GM20000 (cell line): ENCODE measurements at places on chromosomes 4 and X.

DNA sequence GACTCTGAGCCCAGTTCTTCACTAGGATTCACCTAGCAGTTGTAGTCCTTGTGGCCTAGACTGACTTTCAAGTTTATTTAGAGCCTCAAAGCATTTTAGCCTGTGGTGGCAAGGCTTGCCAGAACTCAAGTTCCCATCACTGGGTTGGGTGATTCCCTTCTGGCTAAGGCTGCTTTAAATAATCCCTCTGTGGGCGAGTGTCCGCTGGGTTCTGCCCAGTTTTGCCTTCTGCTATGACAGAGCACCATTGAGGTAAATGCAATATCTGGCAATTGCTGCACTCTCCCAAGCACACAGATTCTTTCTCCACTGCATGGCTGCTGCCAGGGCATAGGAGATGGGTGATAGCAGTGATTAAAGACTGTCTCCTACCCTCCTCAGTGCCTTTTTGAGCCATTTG is 90.8 kb upstream of the RLIM start:
- DNase-seq, result no peak

- DNase-seq, result no peak
Measured at GRCh38 chr4:104630272-104630671, 135.6 kb upstream of the CXXC4 start.

GRCh38 chrX:7950865-7951264 is 23.7 kb upstream of the PNPLA4 start:
- DNase-seq, result peak; percentile 8

DNA sequence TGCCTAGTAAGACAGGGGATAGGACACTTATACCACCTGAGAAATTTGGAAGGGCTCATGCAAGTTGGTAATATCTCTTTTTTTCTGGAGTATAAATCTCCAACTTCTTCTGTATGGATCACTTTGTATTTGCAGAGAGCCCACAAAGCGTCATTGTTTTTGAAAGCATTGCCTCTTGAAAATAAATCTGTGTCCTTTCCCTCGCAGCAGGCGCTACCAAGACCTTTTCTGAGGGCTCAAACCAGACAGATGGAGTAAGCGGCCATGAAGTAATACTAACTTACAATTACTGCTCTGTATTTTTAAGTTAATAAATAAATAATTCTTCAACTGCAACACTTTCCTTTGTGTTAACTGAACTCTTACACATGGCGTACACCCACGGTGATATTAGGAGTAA is 56.0 kb upstream of the FBXW7 start:
- DNase-seq, result no peak

DNA sequence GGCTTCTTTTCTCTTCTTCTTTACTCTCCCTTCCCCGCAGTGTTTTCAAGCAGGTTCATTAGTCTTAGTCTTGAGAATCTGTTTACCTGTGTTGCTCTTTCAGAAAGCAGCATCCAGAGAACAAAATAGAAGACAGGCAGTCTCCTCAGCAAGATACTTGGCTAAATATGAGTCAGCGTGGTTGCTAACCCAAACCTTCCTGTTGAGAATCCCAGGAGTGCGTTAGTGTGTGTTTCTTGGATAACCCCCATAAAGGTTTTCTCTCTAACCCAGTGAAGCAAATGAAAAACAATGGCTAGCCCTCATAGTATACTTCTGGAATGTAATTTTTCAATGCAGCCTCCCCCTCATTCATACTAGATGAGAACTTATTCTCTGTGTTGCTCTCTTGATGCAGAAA is 41.1 kb downstream of the BMPR1B start:
- no peak for DNase-seq

GRCh38 chrX:150408561-150408960 is 45.4 kb downstream of the MAMLD1 start:
- DNase-seq, result no peak

DNA sequence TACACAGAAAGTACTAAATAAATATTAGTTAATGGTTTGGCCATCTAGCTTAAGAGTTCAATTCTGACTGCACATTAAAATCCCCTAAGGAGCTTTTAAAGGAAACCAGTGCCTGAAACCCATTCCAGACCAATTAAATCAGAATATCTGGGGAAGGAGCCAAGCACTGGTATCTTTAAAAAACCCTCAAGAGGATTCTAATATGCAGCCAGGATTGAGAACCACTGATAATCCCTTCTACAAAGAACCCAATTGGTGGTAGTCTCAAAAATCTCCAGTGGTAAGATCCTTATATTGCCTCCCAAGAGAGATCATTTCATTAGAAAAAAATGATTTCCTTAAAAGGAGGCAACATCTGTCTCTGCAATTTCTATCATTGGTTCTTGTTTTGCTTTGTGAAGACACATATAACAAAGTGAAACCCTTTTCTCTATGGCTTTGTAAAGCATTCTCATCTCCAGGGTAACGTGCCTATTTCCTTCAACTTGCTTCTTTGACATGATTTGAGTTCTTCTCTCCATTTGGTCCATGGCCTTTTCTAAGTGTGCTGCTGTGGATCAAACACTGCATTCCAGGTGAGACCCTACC is 3.5 kb downstream of the GPR34 start:
- DNase-seq, result no peak

GRCh38 chr4:154230723-154231122 is 260.9 kb downstream of the DCHS2 start:
- no peak for DNase-seq

- DNase-seq, result no peak
Measured at GRCh38 chrX:21725496-21725895, 32.4 kb downstream of the SMPX start.

DNA sequence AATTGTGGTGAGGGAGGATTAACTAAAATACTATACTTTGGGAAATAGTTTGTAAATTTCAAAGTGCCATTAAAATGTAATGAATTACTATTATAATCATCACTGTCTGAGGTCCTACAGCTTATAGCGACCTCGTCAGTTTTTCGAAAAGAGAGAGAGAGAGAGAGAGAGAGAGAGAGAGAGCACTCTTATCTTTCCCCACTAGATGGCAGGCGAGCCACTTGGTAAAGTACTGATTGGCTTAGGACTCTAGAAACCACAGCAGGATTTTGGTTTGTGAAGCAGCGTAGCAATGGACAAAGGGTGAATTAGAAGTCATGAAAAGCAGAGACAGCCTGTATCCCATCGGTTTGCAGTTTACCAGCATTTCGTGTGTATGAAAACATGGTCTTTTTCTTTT is 52.5 kb downstream of the LINC00632 start:
- no peak for DNase-seq

- DNase-seq, result no peak
Measured at GRCh38 chrX:115324194-115324593, 34.7 kb downstream of the LUZP4 start.

GRCh38 chr4:173752610-173753230 is 222.7 kb upstream of the HAND2 start:
- DNase-seq, result peak; percentile 10

DNA sequence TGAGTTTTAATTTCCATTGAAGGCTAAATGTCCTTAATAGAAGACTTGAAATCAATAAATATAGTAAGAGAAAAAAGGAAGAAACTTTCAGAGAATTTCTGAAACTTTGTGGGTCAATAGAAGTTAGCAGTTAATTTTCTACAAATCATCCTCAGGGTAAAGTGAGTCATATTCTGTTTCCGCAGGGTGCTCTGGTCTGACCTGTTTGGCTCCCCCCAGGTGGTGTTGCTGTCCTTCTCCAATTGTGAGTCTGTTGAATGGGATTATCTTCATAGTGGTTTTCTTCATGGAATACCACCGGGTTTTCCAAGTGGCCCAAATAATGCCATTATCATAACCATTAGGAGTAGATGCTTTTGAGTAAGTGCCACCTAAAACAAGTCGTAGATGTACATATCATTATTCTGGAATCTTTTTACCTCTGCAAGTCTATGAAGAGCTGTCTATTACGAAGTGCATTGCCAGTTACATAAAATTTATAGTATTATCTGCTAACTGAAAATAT is 7.7 kb downstream of the FGG start:
- DNase-seq, result no peak

GRCh38 chr4:15799701-15800100 is 21.6 kb downstream of the CD38 start:
- DNase-seq, result no peak

DNA sequence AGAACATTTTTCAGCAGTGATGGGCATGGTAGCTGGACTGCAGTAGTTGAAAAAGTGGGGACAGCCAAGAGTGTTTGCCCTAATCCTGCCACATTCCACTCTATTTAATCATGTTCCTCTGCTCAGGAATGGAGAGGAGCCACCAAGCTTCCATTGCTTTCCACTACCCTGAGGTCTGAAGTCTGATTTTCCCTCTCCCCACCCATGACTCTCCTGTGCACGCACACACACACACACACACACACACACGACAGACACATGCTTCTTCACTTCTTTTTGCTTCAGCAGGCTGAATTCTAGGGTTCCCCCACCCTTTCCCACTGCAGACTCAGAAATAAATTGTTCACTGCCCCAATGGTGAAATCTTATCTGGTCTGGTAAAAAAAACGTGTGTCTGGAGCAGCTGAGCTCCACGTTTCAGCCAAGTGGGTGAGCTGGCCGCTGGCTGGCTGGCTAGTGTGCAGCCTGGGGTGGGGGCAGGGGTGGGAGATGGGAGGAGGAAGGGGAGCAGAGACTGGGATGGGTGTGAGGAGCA is 142.7 kb upstream of the NALF2 start:
- DNase-seq, result no peak

DNA sequence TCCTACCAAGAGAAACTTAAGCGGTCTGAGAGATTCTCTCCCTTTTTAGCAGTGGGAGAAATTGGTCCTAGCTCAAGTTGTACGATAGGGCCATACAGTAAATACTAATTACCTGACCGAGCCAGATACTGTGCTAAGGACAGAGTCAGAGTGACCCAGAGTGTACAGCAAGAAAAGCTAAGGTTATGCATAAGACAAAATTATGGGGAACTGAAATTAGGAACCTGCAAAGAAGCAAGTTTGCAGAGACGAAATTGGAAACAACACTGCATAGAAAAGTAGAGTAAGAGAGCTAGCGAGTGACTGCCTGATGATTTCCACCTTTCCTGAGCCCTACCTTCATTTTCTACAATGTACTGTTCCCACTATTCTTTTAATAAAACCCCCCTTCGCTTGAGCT is 278.1 kb downstream of the NKX6-1 start:
- DNase-seq, result no peak

- DNase-seq, result no peak
Measured at GRCh38 chr4:67035986-67036385, 509.3 kb downstream of the CENPC start.

DNA sequence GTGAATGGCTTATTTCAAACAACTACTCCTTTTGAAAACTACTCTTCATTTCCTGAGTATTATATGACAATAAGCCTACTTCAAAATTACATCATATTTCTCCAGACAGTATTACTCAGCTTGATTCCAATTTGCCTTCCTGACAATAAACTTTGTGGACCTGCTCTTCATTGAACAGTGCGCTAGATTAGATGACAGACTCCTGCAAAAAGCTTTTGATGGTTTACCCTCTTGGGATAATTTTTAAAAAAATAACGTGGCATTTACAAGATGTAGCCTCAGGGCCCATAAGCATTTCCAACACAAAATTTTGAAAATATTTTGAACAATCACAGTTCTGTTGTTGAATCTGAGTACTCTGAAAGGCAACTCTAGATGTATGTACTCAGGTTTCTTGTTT is 25.9 kb downstream of the MGAT4D start:
- no peak for DNase-seq

DNA sequence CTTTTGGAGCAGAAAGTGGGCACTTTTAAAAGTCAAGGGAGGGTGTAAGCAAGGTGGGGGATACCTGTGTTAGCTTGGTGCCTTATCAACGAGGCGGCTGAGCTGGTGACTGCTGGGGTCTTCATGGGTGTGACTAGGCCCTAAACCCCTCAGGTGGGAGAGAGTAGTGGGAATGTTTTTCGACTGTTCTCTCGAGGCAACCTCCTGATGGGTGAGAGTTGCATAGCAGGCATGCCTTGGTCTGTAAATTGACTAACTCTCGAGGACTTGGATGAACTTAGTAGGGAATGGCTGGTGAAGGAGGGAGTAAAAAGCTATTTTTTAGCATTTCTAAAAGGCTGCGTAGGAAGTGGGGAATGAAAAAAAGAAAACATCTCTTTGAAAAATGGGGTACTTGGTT is 80.0 kb downstream of the ARHGAP10 start:
- DNase-seq, result no peak

DNA sequence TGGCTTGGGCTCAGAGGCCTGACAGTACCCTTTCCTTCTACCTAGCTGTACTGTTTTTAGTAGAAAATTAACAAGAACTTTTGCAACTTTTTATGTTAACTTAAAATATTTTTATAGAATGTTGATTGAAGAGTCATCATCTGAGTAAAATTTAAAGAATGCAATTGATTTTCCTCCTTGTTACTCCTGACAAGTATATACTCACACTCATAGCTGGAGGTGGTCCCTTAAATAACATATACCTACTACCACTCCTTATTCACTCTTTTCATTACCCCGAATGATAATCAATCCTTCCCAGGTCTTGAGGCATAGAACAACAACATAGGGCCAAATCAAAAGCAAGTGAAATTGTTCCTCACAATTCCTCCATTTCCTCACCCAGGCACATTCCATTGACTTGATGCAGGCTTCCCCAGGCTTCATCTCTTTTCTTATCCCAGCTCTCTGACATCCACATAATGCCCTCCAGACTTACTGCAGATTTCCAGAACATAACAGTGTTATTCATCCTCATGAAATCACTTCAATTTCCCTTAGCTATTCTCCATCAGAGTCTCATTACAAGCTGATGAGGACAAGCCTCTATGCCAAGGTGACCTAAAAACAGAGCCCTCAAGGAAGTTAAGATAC is 73.2 kb upstream of the ANXA10 start:
- DNase-seq, result no peak

DNA sequence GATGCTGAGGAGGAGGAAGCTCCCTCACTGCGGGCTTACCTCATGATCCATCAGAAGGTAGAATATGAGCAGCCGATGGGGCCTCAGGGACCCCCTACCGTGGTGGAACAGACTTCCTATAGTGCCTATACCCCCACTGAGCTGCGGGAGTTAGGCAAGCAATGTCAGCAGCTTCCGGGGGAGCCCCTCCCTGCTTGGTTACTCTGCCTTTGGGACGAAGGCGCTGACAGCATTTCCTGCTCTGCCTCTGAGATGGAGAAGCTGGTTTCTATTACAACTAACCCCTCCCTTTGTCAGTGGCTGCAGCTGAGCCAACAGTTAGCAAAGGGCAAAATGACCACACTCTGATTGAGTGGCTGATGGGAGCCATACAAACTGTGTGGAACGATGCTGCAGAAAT is 430.7 kb downstream of the IDS start:
- peak; percentile 8 for DNase-seq

- no peak for DNase-seq
Measured at GRCh38 chrX:18422325-18422724, 3.1 kb upstream of the CDKL5 start.

- no peak for DNase-seq
Measured at GRCh38 chr4:32215277-32215676, 1495.1 kb downstream of the PCDH7 start.

GRCh38 chr4:145299380-145300076 is 119.1 kb upstream of the OTUD4 start:
- DNase-seq, result peak; percentile 63

- DNase-seq, result no peak
Measured at GRCh38 chrX:77398330-77398954, 48.7 kb upstream of the FGF16 start.
